Epithelial cell of esophagus (primary cell): ENCODE measurements at places on chromosomes 3 and 15.

DNA sequence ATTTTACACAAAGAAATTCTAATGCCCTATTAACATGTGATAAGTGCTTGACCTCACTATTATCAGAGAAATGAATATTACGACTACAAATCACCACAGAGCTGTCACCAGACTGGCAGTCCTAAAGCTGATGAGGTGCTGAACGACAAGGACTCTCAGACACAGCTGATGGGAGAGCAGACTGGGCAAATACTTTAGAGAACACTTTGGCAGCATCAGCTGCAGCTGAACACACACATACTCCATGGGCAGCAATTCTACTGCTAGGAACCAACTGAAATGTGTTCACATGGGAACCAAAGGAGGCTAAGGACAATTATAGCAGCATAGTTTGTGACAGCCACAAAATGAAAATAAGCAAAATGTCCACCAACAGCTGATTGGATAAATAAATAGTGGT, 45.5 kb downstream of the SUSD5 start:
- DNase-seq, result no peak

DNA sequence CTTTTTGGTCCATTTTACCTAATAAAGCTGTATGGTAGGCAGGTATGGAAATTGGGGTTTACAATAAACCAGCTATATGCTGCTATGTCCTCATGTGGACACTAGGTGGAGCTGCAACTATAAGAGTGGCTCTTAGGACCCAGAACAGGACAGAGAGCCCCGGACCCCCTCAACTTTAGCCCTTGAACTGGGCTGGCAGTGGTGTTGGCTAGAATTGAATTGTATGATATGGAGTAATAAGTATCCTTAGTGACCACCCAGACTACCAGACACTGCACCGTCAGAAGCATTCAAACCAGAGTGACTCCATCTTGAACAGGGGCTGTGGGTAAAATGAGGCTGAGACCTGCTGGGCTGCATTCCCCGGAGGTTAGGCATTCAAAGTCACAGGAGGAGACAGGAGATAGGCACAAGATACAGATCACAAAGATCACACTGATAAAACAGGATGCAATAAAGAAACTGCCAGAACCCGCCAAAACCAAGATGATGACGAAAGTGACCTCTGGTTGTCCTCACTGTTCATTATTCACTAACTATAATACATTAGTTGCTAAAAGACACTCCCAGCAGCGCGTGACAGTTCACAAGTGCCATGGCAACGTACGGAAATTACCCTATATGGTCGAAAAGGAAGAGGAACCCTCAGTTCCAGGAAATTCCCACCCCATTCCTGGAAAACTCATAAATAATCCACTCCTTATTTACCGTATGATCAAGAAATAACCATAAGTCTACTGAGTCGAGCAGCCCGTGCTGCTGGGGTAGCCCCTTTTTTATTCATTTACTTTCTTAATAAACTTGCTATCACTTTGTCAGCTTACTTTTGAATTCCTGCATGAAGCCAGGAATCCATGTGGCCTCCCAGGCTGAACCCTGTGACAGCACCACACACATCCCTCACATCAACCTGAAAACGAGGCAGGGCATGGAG, 68.7 kb upstream of the BLM start:
- DNase-seq, result peak; percentile 65

DNA sequence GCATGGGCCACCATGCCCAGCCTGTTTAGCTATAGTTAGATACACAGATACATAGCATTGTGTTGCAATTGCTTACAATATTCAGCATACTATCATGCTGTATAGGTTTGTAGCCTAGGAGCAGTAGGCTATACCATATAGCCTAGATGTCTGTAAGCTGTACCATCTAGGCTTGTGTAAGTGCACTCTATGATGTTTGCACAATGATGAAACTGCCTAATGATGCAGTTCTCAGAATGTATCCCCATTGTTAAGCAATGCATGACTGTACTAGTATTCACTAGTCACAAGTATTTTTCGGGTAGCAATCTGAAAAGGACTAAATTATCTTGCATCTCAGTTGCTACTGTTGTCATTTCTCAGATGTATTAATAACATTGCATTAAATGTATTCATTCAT, 16.0 kb downstream of the PIGB start:
- DNase-seq, result peak; percentile 89

GRCh38 chr3:72196377-72196929, 411.5 kb upstream of the PROK2 start:
- no peak for DNase-seq

DNA sequence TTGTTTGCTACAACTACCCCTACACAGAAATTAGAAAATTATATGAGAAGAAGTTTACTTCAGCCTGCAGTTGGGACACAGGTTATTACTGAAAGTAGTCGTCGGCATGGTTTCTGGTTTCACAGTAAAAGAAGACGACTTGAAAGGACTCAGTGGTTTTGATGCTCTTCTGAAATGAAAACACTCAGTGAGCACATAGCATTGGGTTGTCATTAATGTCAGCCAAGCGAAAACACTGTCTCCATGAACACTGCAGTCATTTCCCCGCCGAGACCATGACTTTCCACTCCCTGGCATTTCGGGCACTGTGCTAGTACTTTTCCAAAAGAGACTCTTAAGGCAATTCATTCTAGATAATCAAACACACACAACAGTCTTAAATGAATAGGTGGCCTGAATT, 69.2 kb upstream of the ICE2 start:
- DNase-seq, result no peak

DNA sequence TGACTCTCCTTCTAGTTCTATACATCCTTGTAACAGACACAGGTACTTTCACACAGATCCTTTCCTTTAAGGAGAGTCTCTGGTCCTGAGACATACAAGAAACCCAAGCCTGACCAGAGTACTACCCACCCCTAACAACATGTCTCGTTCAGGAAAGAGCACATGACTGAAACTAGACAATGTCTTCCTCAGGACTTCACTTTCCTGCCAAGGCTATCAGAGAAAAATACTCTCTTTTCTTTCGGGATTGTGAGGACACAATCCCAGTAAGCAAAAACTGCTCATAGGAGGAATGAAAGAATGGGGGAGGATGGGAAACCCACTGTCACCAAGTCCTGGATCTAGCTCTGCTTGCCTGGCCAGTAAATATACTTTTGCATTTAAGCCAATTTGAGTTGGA, 11.5 kb upstream of the ANKRD28 start:
- DNase-seq, result no peak

GRCh38 chr3:44509393-44509921, 32.0 kb upstream of the ZNF445 start:
- DNase-seq, result no peak

GRCh38 chr3:170598091-170598502, 12.2 kb upstream of the SLC7A14 start:
- no peak for DNase-seq

GRCh38 chr3:122058294-122058693, 3.1 kb downstream of the CD86 start:
- DNase-seq, result peak; percentile 15

DNA sequence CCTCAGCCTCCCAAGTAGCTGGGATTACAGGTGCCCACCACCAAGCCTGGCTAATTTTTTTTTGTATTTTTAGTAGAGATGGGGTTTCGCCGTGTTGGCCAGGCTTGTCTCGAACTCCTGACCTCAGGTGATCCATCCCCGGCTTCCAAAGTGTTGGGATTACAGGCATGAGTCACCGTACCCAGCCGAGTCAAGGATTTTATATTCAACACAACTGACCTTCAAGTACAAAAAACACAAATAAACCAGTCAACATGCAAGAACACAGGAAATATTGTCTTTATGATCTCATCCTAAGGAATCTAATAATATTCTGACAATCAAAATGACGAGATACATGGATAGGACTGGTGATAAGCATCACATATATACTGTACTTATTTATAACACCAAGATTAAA, 37.9 kb downstream of the TJP1 start:
- DNase-seq, result peak; percentile 23

GRCh38 chr3:15926871-15927270, 129.1 kb upstream of the ANKRD28 start:
- DNase-seq, result no peak

DNA sequence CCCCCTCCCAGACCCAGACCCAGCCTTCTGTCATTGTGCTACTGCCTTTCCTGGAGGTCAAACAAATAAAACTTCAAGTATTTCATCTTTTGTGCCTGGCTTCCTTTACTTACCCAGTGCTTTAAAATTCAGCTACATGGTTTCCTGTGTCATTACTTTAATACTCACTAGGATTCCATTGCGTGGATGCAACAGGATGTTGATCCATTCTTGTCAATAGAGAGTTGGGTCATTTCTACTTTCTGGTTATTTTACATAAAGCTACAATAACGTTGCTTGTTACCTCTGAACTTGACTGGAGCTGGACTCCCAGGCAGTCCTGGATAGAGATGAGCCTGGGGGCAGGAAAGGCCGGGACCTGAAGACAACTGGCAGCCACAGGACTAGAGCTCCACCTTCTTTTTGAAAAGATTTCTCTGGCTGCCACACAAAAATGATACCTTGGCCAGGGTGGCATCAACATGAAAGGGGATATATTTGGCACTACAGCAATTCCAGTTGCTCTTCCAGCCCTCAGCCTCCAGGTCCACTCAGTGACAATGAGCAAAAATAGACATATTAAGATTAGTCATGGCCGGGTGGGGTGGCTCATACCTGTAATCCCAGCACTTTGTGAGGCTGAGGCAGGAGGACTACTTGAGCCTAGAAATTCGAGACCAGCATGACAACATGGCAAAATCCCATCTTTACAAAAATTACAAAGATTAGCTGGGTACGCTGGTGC, 23.3 kb upstream of the HEG1 start:
- DNase-seq, result no peak

GRCh38 chr3:149388001-149388440, 10.6 kb upstream of the TM4SF1 start:
- peak; percentile 77 for DNase-seq

DNA sequence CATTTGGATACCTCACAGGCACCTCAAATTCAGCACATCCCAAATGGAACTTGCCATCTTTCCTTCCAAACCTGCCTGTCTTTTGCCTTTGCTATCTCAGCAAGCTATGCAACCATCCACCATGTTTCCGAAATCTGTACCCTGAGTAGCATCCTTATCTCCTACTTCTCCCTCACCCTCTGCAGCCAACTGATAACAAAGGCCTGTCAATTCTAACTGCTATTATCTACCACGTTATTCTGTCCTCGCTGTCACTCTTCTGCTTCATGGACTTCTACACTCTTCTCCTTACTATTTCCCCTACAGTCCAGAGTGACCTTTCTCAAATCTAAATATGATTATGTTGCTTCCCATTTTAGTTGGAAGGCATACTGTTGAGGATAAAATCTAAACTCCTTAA, 25.5 kb upstream of the TAFA4 start:
- DNase-seq, result no peak

- no peak for DNase-seq
Observed at GRCh38 chr3:141392416-141392815, 24.1 kb downstream of the ZBTB38 start.

- DNase-seq, result no peak
Observed at GRCh38 chr3:29731050-29731449, 450.2 kb downstream of the RBMS3 start.

- DNase-seq, result peak; percentile 72
Observed at GRCh38 chr3:9781978-9782603, 10.2 kb downstream of the TADA3 start.

GRCh38 chr3:31392568-31392967, 140.2 kb upstream of the STT3B start:
- DNase-seq, result no peak

DNA sequence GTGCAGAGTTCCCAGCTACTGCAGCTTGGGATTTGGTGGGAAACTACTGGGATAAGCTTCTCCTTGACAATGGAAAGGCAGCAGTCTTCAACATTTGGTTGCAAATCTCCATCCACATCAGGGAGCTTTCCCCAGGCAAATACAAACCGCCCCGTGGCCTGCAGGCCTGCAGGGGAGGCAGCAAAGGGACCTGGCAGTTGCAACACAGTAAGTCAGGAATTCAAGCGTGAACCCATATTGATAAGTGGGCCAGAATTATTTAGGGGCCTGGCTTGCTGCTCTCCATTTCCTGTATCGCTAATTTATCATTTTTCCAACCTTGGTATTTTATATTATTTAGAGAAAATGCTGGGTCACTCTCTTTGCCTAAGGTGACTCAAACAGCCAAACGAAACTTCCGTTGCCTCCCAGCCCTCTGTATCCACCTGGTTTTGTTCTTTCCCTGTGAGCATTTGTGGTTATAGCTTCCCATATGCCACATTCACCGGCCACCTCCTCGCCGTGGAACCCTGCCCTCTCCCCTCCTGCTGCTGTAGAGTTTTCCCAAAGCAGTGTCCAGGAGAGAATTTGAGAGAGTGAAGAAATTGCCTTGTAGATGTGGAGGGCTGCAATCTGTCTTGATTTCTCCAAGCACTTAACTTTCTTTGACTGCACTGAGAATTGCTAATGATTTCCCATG, 34.8 kb downstream of the B3GALNT1 start:
- DNase-seq, result peak; percentile 25

GRCh38 chr3:15287565-15288330, 44.6 kb downstream of the SH3BP5 start:
- DNase-seq, result peak; percentile 55

- DNase-seq, result no peak
Observed at GRCh38 chr3:13688824-13689223, 139.9 kb downstream of the FBLN2 start.

DNA sequence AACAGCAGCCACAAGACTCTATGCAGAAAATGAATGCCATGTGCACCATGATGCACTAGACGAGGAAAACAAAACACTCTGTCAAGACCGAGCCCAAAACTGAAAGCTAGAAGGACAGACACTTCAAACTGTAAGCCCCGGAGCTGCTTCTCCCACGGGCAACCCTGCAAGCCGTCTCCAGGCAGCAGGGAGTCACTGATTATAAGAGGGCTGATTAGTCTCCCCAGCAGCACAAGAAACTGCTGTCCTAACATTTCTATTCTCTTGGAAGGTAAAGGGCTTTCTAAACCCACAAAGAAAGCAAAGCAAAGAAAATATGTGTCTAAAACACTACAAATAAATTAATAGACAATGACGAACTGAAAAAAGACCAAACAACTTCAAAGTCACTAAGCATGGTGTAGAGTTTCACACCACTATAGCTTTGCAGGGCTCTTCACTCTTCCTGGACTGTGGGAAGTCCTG, 15.5 kb downstream of the TBC1D2B start:
- peak; percentile 24 for DNase-seq

GRCh38 chr3:110929816-110930215, 141.8 kb upstream of the NECTIN3 start:
- DNase-seq, result peak; percentile 14

DNA sequence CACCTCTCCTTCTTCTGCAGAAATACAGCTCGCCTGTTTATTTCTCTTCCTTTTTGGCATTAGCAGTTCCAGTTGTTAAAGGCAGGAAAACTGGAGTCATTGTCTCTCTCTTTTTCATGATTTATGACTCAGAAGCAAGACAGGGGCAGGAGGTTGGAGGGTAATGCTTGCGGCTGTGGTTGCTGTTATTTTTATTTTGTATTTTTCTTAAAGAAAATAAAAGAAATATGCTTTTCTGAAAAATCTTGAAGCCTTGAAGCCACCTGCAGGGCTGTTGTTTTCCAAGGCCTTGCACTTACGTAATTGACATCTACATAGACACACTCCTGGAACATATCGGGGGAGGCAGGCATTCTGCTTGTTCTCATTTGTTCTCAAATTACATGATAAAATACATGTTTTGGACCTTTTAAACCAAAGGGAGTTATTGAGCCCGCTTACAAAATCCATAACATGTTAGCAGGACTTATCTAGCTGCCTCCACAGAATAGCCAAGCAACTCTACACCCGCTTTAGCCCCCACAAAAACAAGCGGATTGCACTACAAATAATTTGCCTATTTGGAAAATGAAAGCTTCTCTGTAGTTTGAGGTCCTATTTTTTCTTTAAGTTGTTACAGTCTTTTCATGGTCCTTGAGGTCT, 1004.6 kb upstream of the NR2F2 start:
- DNase-seq, result no peak
